ENCODE measurements at places on chromosomes 4 and X.

- DNase-seq, result no peak
Measured at GRCh38 chr4:98664959-98665358, 6.5 kb upstream of the TSPAN5 start.

DNA sequence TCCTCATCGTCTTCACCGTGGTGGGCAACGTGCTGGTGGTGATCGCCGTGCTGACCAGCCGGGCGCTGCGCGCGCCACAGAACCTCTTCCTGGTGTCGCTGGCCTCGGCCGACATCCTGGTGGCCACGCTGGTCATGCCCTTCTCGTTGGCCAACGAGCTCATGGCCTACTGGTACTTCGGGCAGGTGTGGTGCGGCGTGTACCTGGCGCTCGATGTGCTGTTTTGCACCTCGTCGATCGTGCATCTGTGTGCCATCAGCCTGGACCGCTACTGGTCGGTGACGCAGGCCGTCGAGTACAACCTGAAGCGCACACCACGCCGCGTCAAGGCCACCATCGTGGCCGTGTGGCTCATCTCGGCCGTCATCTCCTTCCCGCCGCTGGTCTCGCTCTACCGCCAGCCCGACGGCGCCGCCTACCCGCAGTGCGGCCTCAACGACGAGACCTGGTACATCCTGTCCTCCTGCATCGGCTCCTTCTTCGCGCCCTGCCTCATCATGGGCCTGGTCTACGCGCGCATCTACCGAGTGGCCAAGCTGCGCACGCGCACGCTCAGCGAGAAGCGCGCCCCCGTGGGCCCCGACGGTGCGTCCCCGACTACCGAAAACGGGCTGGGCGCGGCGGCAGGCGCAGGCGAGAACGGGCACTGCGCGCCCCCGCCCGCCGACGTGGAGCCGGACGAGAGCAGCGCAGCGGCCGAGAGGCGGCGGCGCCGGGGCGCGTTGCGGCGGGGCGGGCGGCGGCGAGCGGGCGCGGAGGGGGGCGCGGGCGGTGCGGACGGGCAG is 792 bp downstream of the ADRA2C start:
- DNase-seq, result no peak

DNA sequence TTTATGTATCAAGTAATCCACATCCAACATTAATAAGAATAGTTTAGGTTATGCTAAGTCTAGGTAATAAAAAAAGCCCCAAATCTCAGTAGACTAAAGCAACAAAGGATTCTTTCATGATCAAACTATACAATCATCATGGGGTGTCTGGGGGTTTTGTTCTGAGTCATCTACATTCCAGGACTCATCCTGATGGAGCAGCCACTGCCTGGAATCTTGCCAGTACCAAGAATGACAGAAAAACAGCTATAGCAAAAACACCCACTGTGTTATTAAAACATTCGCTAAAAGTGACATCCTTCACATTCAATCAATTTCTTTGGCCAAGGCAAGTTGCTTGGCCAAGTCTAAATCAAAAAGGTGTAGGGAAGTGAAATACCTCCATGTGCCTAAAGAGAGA is 3.9 kb upstream of the ARHGEF38 start:
- DNase-seq, result no peak

DNA sequence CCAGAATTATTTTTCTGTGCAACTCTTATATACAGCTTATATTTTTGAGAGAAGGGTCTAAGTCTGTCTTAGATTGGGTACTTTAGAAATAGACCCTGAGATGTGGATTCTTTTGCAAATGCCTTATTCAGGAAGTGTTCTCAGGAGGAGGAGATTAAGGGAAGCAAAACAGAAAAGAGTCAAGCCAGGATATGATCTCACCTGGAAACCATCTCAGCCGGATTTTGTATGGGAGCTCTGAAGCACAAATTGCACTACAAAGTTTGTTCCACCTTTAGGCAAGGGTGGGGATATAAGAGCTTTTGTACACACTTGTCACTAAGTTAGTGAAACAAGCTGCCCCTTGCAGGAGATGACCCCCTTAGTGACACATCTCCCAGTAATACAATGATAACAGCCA is 121.2 kb upstream of the GRPR start:
- DNase-seq, result no peak

DNA sequence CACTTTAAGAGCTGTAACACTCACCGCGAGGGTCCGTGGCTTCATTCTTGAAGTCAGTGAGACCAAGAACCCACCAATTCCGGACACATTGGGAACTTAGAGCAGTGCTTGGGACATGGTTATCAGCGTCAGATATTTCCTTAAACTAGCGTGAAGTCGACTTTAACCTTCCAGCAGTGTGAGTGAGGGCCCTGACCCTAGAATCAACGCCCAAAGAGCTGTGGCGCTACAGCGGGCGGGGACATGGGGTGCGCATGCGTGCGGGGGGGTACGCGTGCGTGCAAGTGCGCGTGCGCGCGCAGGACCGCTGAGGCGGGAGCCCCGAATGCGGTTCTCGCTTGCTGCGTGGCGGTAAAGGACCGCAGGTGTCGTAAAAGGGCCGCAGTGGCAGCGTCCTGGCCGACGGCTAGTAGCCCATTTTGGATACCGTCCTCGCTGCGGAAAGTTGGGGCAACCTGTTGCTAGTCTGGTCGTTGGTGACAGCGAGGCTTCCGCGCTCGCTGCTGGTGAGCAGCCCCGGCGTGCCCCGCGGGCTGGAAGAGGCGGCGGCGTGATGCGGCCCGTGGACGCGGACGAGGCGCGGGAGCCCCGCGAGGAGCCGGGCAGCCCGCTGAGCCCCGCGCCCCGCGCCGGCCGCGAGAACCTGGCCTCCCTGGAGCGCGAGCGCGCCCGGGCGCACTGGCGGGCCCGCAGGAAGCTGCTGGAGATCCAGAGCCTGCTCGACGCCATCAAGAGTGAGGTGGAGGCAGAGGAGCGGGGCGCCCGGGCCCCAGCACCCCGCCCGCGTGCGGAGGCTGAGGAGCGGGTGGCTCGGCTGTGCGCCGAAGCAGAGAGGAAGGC is 19.8 kb upstream of the S100P start:
- DNase-seq, result peak; percentile 89

DNA sequence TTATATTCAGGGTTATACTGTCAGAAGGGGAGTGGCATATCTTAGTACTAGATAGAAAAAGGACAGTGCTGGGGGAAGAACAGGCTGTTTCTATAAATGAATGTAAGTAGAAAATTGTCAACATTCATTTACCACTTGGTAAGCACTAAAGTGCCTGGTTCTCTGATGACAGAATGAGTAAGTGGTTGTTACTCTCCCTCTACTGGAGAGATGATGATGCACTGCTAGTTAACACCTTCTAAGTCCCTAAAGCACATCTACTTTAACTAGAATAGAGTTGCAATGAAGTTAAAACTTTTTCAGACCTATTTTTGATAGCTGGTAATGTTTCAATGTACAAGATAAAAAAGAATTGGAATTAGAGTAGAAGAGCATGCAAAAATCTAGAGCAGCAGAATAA is 214.5 kb downstream of the KLHL4 start:
- no peak for DNase-seq

Data from left lung (tissue), 14 donors.